ENCODE measurements at places on chromosomes 6 and 20.

DNA sequence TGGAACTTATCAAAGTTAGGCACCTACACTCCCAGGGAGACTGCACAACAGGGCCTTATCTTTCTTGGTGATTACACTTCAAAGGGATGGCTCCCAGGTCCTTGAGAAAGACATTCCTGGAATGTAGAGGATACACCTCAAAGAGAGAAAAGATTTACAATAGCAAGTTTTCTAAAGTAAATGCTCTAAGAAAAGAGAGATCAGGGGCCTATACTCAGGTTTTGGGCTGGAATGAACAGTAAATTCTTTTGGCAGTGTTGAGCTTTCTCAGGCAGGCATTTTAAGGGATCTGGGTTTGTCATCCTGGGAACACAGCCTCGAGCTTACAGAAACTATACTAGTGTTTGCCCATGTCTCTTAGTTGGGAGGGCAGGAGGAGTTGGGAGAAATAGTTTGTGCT, 31.7 kb upstream of the ME1 start:
- no peaks in the 10 kb centered on the region for H3K4me1 ChIP-seq
- H3K36me3 ChIP-seq = no peaks in the 10 kb centered on the region
- no peaks in the 10 kb centered on the region for H3K27me3 ChIP-seq
- no peak for DNase-seq
- no peak overlapping the region for H3K4me3 ChIP-seq

DNA sequence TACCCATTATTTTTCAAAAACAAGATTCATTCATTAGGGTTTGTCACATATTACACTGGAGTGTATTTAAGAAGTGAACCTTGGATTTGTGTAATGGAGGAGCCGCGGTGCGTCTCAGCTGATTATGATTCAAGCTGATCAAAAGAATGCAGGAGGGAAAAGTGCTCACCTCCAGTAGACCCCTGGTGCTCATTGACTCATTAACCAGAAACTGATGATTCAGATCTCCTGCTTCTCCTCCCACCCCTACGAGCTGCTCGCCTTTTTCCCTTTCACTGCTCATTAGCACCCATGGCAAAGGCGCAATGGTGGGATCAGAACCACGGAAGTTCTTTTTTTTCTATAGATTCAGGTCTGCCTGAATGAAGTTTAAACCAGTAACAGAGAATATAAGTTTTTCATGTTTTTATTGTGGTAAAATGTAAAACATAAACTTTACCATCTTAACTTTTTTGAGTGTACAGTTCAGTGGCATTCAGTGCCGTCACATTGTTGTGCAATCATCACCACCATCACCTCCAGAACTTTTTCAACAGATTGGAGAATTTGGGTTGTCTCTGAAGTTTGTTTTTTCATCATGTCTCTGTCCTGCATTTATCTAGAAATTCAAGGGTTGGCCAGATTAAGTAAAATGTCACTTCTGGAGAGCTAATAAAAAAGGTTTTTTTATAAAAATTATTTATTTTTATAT, 101.6 kb downstream of the LINC00237 start:
- no peaks in the 10 kb centered on the region for H3K36me3 ChIP-seq
- H3K4me3 ChIP-seq = no peak overlapping the region
- no peaks in the 10 kb centered on the region for H3K4me1 ChIP-seq
- H3K27me3 ChIP-seq = peaks cover 9% of the 10 kb centered on the region
- no peak overlapping the region for H3K27ac ChIP-seq

- H3K27ac ChIP-seq = no peak overlapping the region
- no peaks in the 10 kb centered on the region for H3K36me3 ChIP-seq
- H3K27me3 ChIP-seq = no peaks in the 10 kb centered on the region
- no peak overlapping the region for H3K4me3 ChIP-seq
These were observed 43.3 kb downstream of the SLC13A3 start for GRCh38 chr20:46607849-46608497.

GRCh38 chr6:118285791-118286190, 262.3 kb upstream of the PLN start:
- no peaks in the 10 kb centered on the region for H3K36me3 ChIP-seq
- no peak overlapping the region for H3K4me3 ChIP-seq
- H3K27me3 ChIP-seq = no peaks in the 10 kb centered on the region
- DNase-seq = no peak

- peak overlapping the region; percentile 89 for H3K4me3 ChIP-seq
- H3K27me3 ChIP-seq = no peaks in the 10 kb centered on the region
- peak; percentile 70 for DNase-seq
- peaks cover 28% of the 10 kb centered on the region for H3K4me1 ChIP-seq
- H3K36me3 ChIP-seq = no peaks in the 10 kb centered on the region
These were observed 792 bp downstream of the SLC23A2 start for GRCh38 chr20:5000263-5001173.

GRCh38 chr20:33732166-33732970, 572 bp downstream of the ZNF341 start:
- no peaks in the 10 kb centered on the region for H3K27me3 ChIP-seq
- H3K4me3 ChIP-seq = peak overlapping the region; percentile 63
- peaks cover 30% of the 10 kb centered on the region for H3K4me1 ChIP-seq
- H3K27ac ChIP-seq = peak overlapping the region; percentile 90
- peak; percentile 90 for DNase-seq

DNA sequence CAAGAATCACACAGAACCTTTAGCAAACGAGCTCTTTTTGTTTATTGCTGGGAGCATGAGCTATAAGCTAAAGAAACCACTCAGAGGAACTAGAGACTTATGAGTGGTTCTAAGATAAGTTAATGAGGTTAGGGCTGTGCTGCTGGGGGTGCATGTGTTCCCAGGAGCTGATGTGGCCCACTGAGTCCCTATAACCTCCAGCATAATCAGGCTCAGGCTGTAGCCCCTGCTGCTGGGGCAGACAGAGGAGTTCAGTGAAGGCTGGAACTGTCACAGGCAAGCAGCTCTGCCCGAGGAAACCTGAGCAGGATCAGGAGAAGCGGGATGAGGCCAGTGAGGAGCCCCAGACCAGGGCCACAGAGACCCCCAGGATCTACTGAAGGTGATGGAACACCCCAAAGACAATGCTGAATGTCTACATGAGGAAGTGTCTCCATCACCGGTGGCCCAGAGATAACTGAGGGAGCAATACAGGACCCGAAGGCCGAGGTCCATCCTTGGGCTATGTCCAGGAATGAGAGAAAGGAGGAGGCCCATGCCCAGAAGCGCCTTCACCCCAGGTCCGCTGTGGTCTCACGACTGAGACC, 17.3 kb downstream of the TUBB2B start:
- DNase-seq = no peak
- H3K27ac ChIP-seq = peak overlapping the region; percentile 91
- H3K27me3 ChIP-seq = no peaks in the 10 kb centered on the region
- H3K4me3 ChIP-seq = no peak overlapping the region

GRCh38 chr6:168039849-168040248, 39.2 kb downstream of the FRMD1 start:
- no peaks in the 10 kb centered on the region for H3K27me3 ChIP-seq
- peak; percentile 39 for DNase-seq
- peaks cover 25% of the 10 kb centered on the region for H3K4me1 ChIP-seq
- H3K4me3 ChIP-seq = no peak overlapping the region
- H3K27ac ChIP-seq = no peak overlapping the region

GRCh38 chr6:139602577-139602976, 228.1 kb upstream of the CITED2 start:
- no peak overlapping the region for H3K27ac ChIP-seq
- H3K27me3 ChIP-seq = no peaks in the 10 kb centered on the region
- no peak for DNase-seq

- peaks cover 3% of the 10 kb centered on the region for H3K36me3 ChIP-seq
- no peak overlapping the region for H3K4me3 ChIP-seq
- no peak for DNase-seq
These were observed 5.5 kb upstream of the POU5F1 start for GRCh38 chr6:31175971-31176370.

DNA sequence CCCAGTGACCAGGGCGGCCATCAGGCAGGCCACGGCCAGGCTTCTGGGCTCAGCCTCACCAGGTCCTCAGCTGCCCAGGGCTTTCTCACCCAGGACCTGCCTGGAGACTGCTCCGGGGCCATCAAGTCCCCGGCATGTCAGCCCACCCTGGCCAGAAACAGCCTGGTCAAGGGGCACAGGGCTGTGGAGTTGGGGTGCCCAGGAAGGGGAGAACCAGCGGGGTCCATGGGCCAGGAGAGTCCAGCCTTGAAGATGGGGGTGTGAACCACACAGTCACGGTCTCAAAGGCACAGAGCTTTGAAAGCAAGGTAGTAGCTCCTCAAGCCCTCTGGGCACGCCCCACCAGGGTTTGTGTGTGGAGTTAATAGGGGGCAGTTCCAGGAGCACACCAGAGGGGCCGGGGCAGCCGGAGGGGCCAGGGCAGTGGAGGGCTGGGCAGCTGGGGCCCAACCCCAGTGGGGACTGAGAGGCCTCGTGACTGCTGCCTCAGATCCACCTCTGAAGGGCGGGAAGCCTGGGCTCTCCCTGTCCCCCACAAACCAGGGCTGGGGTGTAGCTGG, 48.0 kb upstream of the BHLHE23 start:
- no peaks in the 10 kb centered on the region for H3K36me3 ChIP-seq
- DNase-seq = peak; percentile 49
- no peak overlapping the region for H3K4me3 ChIP-seq

DNA sequence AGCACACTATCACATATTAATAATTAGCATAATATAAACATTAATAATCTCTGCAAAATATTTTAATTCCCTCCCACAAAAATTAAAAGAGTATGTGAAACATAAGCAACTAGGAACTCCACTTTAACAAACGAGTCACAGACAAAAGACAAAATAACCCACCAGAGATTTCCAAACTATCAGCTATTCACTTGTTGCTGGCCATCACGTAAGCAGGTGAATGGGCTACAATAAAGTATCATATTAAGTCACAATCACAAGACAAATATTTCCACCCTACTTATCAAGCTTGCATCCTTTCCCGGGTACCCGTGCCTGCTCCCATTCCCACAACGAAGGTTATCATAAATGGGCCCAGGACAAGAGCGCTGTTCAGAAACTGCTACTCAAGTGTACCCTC, 2.5 kb downstream of the HDAC2 start:
- no peak overlapping the region for H3K27ac ChIP-seq
- no peak overlapping the region for H3K4me3 ChIP-seq
- no peaks in the 10 kb centered on the region for H3K36me3 ChIP-seq
- no peaks in the 10 kb centered on the region for H3K27me3 ChIP-seq

DNA sequence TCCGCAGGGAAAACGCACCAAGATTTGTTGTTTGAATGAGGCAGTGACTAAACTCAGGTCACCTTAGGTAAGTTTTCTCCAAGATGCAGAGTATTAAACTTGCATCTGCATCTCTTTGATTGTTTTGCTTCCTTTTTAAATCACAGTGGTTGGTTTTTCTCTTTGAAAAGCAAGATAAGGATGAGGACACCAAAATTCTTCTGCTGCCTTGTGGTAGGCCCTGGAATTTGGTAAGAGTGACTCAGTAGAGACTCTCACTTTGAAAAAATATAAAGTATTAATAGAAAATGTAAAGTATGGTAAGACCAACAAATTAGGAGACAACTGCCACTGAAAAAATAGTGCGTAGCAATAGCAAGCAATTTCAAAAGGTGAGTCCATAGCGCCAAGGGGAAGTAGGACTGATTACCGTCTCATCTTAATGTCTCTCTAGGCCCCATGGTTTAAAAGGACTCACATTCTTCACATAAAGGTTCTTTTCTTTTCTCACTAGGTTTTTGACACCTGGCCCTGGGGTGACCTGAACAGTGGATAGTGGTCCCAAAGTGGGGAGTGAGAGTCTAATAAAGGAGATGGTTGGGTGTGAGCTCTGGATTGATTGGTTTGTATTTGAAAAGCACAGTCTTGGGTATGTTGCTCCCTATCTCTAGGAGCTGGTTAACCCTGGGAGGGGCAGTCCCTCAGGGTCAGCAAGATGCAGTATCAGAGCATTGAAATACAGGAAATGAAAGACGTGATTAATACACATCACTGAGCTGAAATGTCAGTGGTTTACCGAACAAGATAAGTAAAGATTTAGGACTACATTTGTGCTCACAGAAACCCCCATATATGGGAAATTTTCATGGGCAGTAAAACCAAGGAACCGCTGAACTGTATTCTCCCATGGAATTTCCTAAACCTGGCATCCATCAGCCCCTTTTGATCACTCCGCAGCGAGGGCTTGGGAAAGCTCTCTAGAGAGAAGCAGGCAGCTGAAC, 221.2 kb downstream of the SLC24A3 start:
- H3K27me3 ChIP-seq = no peaks in the 10 kb centered on the region
- DNase-seq = no peak
- H3K4me1 ChIP-seq = no peaks in the 10 kb centered on the region
- no peak overlapping the region for H3K4me3 ChIP-seq
- no peak overlapping the region for H3K27ac ChIP-seq

DNA sequence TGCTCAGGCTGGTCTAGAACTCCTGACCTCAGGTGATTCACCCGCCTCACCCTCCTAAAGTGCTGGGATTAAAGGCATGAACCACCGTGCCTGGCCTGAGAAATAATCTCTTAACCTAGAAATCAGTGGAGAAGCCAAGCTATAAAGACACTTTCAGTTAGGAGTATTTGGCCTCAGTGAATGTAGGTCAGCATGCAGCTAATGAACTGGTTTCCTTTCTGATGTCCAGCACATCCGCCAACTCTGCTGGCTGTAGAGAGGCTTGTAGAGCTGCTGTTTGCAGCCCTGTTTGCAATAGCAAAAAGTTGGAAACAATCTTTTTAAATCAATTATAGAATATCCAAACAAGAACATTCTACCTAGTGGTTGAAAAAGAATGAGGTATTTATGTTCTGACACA, 42.4 kb upstream of the ELOVL5 start:
- H3K4me3 ChIP-seq = no peak overlapping the region
- no peak overlapping the region for H3K27ac ChIP-seq
- no peak for DNase-seq
- no peaks in the 10 kb centered on the region for H3K36me3 ChIP-seq
- no peaks in the 10 kb centered on the region for H3K27me3 ChIP-seq

DNA sequence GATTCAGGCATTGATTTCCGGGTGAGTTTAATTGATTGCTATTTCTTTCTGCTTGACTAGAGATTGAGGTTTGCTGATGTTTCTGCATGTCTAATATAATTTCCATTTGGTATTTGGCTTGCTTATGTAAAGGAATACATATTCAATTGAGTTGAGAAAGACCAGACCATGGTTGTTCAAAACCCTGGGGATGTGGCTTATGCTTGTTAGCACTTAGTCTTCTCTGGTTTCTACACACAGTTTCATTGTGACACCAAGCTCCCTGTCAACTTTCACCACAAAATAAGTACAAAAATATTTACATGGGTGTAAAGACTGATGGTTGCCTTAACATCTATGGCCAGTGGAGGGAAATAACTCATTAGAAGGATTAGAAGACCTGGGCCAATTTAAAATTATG, 209.6 kb downstream of the CDH26 start:
- no peak overlapping the region for H3K4me3 ChIP-seq
- no peaks in the 10 kb centered on the region for H3K36me3 ChIP-seq
- peaks cover 3% of the 10 kb centered on the region for H3K27me3 ChIP-seq
